ENCODE measurements at places on chromosomes 4 and X.

GRCh38 chr4:13528821-13529127 is 15.5 kb downstream of the NKX3-2 start:
- no peak for DNase-seq

DNA sequence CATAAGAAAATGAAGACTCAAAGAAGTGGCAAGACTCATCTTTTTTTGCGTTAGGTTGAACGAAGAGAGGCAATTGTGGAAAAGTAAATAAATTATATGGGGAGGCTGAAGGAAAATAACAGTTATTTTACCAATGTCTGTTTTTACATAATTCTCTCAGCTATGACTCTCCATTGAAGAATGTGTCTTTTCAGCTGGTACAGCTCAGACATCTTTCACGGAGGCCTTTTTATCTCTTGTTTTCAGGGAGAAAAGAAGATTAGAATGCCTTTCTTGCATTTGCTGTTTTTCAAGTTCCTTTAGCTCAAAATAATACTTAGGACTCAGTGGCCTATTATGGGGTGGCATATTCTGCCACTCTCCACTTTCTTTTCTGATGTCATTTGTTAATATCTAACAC is 153.0 kb downstream of the ADAM29 start:
- no peak for DNase-seq

- DNase-seq, result no peak
Observed at GRCh38 chr4:144818136-144818535, 172.2 kb downstream of the HHIP start.

- no peak for DNase-seq
Observed at GRCh38 chr4:162403419-162403818, 239.6 kb upstream of the FSTL5 start.

- DNase-seq, result no peak
Observed at GRCh38 chrX:64206556-64207162, 1.2 kb upstream of the AMER1 start.

- no peak for DNase-seq
Observed at GRCh38 chrX:140733766-140734342, 24.3 kb downstream of the LINC00632 start.

DNA sequence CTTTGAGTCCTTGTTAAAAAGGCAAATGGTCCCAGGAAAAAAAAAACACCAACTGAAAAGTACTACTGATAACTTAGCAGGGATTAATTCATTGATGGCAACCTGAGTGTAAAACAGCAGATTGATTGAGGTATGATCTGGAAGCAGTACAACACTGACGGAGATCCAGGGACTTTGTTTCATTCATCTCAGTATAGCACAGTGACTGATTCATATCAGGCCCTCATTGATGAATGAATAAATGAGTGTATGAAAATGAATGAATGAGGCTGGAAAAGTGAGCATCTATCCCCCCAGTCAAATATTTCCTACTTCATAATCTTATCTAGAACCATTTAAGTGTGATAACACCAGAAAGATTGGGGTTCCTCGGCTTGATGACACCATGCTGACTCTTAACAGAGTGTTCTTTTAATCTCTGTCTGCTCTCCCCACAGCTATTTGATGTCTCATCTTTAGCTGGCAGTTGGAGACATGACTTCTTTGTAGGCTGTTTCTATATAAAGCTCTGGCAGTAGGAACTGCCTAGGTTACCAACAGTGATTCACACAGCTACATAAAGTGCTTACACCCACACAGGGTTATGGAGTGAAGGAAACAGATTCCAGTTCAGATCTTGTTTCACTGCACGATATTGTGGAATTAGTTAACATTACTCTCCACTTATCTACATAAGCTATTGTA is 18.6 kb upstream of the RNF128 start:
- DNase-seq, result no peak

DNA sequence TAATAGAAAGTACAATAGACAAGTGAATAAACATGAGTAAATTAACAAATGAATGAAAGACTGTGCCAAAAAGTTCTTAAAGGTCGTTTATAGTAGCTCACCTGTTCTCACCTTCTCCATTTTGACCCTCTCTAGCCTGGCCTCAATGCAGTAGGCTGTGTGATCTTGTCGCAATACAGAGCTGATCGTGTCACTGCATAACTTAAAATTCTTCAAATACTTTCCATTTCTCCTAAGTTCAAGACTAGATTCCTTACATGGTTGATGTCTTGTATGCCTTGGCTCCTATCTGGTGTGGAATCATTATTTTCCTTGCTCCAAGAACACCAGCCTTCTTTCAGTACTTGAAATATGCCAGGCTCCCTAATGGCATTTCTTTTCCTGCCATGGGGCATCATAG is 9.5 kb upstream of the GABRA2 start:
- DNase-seq, result no peak

- DNase-seq, result no peak
Observed at GRCh38 chrX:50629774-50630173, 159.1 kb upstream of the DGKK start.

DNA sequence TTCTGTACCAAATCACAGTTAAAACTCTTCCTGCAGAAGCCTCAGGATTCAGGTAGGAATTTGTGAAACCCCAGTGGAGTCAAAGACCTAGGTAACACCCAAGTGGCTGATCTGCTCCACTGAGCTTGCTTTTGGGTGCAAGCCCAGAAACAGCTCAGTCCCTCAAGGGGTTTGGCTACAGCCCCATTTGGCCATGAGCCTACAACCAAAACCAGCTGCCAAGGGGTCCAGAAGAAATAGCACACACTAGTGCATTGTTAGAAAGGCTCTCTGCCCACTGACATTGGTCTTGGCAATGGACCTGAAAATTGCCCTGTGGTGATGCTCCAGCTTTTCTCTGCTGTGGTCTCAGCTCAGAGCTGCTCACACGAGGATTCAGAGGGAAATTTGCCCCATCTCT is 577.4 kb upstream of the INTU start:
- no peak for DNase-seq

DNA sequence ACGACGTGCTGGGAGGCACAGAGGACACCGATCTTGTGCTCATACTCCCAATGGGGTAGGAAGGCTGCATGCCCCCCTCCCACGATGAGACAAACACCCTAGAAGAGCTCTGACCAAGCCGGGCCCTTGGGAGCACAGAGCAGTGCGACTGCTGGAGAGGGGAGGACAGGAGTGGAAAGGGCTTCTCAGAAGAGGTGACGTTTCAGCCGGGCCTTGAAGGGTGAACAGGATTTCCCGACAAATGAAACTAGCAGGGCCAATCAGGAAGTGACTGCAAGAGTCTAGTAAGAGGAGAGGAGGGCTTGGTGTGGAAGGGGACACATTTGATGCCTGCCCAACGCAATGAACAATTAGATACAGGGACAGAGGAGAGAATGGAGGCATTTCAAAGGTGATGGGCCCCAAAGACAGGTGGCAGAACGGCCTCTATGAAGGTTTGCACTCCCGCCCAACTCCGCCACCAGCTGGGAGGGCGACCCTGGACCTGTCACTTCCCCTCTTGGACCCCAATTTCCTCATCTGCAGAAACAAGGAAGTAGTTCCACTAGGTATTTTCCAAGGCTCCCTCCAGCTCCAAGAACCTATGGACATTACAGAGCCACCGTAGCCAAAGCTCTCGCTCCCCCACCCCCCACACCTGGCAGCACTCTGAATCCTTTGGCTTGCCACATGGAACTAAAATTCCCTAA is 3.9 kb downstream of the HCFC1 start:
- no peak for DNase-seq

- no peak for DNase-seq
Observed at GRCh38 chr4:82785611-82786400, 12.8 kb downstream of the SCD5 start.

GRCh38 chr4:62262676-62263075 is 1062.5 kb downstream of the ADGRL3 start:
- no peak for DNase-seq

DNA sequence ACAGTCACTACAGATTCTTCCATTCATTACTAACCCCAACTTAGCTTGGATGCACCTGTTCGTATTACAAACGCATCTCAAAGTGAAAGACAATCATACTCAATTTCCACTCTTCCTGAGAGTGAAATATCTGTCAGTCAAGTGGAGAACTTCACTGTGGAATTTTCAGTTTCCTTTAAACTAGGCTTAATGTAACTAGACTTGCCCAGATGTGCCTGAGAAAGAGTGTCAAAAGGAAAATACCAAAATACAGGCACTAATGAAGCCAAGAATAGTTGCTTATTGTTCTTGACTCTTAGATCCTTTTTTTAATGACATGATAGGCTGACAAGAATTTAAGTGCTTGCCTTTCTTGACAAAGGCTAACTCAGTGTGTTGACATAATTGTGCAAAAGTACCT is 72.4 kb upstream of the NR3C2 start:
- no peak for DNase-seq

DNA sequence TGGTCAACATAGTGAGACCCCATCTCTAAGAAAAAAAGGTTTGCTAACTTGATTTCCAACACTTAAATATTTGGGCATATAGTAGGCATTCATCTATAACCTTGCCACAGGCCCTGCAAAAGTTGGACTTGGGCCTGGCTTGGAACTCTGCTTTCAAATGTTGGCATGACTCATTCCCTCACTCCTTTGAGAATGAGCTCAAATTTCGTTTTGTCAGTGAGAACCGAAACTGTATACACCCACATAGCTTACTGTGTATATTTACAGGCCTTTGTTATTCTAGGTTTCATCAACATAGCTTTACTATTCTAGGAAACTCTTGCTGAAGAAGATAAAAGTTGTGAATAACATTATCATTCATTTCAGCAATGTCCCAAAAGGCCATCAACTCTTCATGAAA is 88.7 kb upstream of the ELOVL6 start:
- no peak for DNase-seq

GRCh38 chrX:1398431-1399340 is 6.8 kb upstream of the SLC25A6 start:
- DNase-seq, result no peak

GRCh38 chr4:98850937-98851336 is 78.0 kb downstream of the EIF4E start:
- no peak for DNase-seq

GRCh38 chr4:31598639-31599038 is 878.5 kb downstream of the PCDH7 start:
- no peak for DNase-seq

GRCh38 chrX:151974336-151975227 is at the start of gene GABRE:
Gene GABRE (minus strand): TSS chrX:151974676. CDS start chrX:151974625, 51 bp downstream.
- DNase-seq, result peak; percentile 6

DNA sequence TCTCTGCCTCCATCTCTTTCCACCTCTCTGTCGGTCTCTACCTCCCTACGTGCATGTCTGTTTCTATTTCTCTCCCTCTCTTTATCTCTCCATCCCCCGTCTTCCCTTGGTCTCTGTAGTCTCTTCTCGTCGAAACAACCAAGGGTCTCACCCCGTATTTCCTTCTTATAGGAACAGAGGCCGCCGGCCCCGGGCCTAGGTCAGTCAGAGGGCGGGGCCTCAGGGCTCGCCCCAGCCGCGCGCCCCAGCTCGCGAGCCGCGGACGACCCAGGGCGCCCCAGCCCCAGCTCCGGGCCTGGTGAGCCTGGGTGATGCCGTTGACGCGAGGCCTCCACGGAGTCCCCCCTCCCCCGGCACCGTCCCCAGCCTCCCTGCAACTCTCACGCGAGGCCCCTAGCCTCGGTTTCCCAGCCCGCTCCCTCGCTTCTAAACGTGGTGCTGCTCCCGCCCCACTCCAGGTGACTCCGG is 6.6 kb downstream of the TIMM17B start:
- no peak for DNase-seq

DNA sequence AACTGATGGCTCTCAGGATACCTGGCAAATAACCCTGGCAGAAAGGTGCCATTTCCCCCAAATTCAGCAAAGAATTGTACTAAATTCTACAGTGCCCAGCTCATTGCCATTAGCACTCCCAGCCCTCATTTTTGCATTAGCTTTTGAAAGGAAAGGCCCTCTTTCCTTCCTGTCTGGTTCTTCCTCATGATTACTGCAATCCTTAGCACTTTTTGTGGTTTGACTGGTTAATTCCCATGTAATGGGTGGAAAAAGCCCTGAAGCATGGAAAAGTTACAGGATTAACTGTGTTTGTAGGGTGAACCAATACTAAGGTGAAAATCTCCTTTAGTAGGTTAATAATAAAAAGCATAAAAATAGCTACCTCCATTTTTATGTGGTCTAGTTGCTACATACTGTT is 139.5 kb downstream of the NPNT start:
- no peak for DNase-seq

- DNase-seq, result no peak
Observed at GRCh38 chrX:78801522-78801921, 54.0 kb downstream of the LPAR4 start.

GRCh38 chrX:35166023-35166422 is 223.4 kb downstream of the FAM47B start:
- no peak for DNase-seq

DNA sequence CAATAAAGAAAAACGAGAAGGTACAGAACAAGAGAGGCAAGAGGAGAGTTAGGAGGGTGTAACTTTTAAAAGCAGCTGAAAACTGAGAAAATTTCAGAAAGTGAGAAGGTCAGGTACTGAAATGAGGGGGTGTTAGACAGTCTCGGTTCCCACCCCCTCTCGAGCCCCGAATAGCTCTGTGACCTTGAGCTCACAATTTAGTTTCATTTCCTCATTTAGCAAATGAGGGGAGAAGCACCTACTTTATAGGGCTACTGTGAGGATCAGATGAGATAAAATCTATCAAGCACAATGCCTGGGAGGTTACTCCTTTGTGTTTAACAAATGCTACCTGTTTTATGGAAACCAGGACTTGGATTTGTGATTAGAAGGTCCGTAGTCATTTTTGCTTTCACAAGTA is 4.9 kb downstream of the UGT8 start:
- no peak for DNase-seq

- DNase-seq, result no peak
Observed at GRCh38 chr4:120819805-120820437, 102.6 kb downstream of the PRDM5 start.

DNA sequence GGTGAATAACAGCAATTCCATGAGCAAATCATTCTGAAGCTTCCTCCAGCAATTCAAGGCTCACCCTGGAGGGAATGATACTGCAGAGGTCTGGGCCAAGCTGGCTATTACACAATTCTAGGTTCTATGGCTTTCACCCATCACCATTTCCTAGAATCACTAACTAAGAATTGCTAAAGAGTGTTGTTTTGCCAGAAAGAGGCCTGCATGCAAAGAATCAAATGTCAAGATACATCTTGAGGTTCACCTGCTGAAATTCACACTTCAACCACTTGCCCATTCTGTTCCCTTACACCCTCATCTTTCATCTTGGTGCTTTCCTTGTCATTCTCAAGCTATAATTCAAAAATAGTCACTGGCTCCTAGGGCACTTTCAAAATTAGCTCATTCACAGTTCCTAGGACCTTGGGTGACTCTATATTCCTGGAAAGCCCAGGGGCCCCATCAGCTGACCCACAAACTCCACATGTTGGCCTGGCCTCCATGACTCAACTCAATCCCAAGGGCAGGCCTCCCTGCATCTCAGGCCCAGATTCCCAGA is 7.0 kb downstream of the APBB2 start:
- no peak for DNase-seq

GRCh38 chr4:142034101-142034500 is 397.7 kb downstream of the IL15 start:
- no peak for DNase-seq

DNA sequence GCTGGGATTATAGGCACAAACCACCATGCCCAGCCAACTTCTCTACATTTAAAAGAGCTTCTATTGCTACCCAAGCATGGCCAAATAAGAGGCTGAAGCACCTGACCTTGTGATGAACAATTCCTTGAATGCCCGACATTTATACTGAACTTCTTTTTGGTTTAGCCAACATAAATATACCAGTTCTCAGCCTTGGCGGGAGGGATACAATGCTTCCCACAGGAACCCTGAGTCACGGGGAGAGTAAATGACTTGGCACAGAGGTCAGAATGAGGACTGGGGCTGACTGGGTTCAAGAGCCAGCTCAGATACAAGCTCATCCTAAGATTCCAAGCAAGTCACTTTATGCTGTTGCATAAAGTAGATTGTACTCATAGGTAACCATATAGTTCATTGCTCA is 6.1 kb downstream of the HOPX start:
- DNase-seq, result no peak

Data from GOT3 (cell line).